ENCODE measurements at places on chromosomes 1 and 21. TPM values are rescaled to one million over a fixed set of nuclear protein-coding genes. Genes with fewer than 3 reads are reported as not detected.

RXFP4 gene
- total RNA-seq, result not detected

AMY1B gene
- total RNA-seq, result not detected

MYOG gene
- not detected for total RNA-seq

RBM11 gene
- total RNA-seq, result 0.18 TPM

ADAM15 gene
- 29.7 TPM for total RNA-seq

SELENOF gene
- 128 TPM for total RNA-seq

All from IMR-90 (cell line).